Smooth muscle cell of the brain vasculature (primary cell): ENCODE measurements at places on chromosomes 13 and 19.

DNA sequence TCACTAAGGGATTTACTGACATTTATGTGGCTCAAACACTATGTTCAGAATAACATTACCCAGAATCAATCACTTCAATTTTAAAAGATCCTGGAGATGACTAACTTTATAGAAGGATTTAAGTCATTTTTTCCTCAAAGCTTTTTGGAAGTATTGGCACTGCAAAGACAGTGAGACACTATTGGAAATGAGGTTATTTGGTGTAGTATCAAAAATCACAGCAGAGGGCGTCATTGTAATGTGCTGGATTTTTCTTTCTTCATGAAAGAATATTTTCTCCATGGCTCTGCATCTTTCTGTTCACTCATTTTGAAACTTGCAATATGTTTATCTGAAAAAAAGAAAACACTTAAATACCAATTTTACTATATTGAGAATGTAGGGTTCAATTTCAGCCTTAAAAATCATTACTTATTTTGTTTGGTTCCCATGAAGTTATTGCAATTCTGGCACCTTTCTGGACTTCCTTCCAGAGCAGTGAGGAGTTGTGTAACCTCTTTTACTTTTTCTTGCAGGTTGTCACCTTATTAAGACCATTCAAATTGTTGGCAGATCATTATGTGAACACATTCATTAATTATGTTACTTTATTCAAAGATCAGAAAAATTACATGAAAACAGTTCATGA is 3.7 kb upstream of the CSNK1A1L start:
- DNase-seq, result peak; percentile 26

DNA sequence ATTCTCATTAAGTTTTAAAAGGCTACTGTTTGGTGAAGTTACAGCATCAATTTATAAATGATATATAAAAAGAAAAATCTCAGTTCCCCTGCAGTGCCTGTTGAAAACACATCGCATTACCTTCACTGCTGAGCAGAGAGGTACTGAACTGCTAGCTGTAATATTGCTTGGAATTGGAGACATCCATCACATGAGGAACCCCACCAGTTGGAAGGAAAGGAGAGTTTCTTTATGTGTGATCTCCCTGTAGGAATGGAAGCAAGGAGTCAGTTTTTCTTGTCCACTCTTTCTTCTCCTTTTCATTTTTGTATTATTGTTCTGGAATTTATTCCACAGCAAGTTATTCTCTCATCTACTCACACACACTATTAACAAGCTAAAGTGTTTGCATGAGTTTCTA is 1586.0 kb upstream of the PRR20A start:
- no peak for DNase-seq

- no peak for DNase-seq
Observed at GRCh38 chr13:33870046-33870668, 52.2 kb downstream of the RFC3 start.

- DNase-seq, result no peak
Observed at GRCh38 chr19:23470873-23471545, 75.7 kb upstream of the ZNF91 start.

DNA sequence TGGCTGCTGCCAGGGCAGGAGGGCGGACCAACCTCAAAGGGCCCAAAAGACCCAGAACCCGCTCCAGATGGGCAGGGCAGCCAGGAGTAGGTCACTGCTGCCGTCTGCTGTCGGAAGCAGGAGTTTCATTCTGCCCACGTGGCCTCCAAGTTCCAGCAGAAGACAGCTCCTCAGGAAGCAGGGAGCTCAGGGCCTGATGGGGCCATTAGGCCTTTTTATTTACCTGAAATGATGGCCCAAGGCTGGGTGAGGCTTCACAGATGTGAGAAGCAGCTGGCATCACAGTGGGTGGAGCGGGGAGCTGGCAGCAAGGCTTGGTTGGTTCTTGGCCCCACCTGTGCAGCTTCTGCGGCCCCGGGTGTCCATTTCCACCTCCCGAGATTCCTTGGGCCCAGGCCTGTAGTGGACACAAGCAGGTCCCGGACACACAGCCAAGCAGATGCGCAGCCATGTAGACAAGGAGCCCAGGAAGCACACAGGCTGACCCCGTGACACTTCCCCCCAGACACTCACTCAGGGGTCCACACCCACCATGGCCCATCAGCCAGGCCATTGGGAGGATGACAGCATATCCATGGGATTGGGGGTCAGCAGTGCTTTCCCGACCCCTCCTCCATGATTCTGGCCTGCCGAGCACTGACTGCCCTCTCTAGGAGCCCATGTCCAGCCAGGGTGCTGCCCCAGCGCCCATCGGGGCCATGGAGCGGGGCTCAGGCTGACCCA is 26.4 kb downstream of the C13orf46 start:
- no peak for DNase-seq

- DNase-seq, result no peak
Observed at GRCh38 chr19:39438270-39438934, 2.7 kb upstream of the RPS16 start.

- DNase-seq, result no peak
Observed at GRCh38 chr19:29172302-29172701, 40.6 kb downstream of the UQCRFS1 start.

GRCh38 chr19:47615714-47616113 is 6.8 kb downstream of the BICRA start:
- DNase-seq, result no peak

DNA sequence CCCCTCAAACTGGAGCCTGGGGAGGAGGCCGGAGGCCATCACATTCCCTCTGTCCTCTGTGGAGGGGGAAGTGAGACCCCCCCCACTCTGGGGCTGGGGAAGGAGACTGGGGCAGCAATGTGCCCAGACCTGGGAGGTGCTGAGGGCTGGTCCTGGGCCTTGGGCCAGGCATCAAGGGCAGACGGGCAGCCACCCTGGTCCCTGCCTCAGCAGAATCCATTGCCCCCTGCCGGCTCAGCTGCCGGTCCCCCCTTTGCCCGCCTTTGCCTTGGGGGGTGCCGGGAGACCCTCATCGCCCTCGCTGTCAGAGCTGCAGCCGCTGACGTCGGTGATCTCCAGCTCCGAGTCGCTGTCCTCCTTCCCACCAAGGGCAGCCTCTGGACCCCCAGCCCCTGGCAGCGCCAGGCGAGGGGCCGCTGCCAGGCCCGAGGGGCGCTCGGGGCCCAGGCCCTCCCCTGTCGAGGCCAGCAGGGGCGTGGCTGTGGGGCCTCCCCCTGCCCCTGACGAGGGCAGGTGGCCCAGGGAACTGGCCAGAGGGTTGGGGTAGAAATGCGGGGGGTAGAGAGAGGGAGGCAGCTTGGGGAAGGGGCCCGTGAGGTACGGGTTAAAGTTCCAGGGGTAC is 20.1 kb downstream of the ERFL start:
- DNase-seq, result no peak

DNA sequence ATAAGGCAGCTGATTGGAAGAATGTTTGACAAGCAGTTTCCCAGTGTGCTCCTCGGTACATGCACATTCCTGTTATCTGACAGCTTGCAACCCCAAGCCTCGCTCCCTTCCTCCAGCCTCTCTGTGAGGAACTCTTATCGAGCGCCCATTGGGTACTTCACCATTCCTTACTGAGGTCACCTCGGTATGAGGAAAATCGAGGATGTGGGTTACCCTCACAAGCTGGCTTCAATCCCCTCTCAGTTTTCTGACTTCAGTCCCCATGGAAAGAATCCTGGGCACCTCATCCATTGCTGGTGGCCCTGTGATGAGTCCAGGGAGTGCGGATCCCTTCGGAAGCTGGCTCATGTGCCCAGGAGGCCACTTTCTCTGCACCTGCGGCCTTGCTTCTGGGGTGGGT is 17.3 kb downstream of the TEX29 start:
- no peak for DNase-seq

DNA sequence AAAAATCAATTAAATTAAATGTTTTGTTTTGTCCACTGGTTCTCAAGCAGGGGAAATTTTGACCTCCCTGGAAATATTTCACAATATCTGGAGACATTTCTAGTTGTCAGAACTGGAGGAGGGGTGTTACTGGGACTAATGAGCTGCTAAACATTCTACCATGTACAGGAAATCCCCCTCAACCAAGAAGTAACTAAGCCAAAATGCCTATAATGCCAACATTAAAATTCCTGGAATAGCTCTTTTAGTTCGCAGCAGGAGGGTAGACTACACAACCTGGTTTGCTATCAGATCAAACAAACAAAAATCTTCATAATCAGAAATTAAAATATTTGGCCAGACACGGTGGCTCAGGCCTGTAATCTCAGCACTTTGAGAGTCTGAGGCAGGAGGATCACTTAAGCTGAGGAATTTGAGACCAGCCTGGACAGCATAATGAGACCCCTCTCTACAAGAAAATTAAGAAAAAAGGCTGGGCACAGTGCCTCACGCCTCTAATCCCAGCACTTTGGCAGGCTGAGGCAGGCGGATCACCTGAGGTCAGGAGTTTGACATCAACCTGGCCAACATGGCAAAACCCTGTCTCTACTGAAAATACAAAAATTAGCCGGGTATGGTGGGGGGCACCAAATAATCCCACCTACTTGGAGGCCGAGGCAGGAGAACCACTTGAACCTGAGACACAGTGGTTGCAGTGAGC is 13.7 kb upstream of the SMARCA4 start:
- DNase-seq, result no peak

DNA sequence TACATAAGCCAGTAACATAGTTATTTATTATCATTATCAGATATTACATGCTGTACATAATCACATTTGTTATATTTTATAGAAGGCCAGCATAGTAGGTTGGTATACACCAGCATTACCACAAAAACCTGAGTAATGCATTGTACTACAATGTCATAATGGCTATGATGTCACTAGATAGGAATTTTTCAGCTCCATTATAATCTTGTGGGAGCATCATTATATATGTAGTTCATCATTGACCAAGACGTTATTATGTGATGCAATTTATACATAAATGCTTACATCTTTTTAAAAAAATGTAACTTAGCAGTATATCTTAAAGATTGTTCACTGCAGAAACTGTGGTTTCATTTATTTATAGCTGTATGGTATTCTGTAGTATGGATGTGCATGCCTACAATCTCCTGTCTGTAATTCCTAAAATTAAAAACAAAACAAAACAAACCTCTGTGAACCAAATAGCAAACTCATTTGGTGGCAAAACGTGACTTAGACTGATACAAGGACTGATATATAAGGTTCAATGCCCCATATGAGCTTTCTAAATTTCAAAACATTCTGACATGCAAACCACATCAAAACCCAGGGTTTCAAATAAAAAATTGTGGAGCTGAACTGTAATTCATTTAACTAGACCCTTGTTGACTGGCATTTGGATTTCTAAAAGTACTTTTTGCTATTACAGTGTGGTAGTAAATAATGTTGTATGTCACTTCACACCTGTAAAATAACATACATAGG is 250.9 kb downstream of the DLEU7 start:
- DNase-seq, result no peak

- DNase-seq, result no peak
Observed at GRCh38 chr19:10320602-10321416, 5.0 kb upstream of the FDX2 start.

DNA sequence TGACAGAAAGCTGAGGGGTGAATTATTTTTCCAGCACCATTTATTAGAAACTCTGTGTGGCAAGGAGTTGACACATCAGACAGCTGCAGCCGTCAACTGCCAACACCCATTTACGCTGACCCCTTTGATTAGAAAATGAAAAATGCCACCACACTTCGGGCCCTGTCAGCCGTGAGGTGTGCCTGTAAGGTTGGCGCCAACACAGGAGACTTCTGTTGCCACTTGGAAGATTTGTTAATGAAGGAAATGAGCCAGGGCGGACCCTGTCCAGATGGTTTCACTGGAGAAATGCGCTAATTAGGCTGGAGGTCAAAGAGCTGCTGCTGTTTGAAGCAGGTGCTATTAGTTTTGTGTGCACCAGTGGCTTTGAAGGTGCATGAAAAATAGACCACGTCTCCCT is 297.5 kb downstream of the MTUS2 start:
- DNase-seq, result no peak

GRCh38 chr19:34365463-34366401 is 736 bp downstream of the GPI start:
- DNase-seq, result no peak

DNA sequence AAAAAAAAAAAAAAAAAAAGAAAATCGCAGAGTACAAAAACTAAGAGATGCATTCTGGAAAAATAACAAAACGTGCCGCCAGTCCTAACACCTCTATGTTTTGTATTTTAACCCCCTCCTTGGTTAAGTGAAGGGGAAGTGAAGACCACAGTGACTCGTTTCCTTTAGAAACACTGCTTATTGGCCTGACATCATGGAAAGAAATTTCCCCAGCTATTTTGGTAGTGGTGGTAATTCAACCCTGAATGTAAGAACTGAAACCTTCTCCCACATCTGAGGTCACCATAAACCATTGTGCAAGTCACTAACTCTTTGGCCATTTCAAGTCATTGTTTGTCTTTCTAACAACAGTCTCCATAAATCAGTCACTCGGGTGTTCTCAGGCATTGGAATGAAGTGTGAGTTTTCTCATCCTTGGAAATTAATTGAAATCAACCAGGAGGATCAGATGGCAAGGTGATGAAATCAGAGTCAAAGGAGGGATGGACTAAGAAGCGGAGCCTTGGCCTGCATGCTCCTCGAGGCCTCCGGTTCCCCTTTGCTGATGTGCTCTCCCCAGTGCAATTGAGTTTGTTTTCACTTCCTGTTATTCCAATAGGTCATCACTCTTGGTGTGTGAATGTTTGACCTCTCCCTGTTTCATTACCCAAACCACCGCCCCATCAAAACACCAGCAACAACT is 443.9 kb downstream of the FGF9 start:
- no peak for DNase-seq

DNA sequence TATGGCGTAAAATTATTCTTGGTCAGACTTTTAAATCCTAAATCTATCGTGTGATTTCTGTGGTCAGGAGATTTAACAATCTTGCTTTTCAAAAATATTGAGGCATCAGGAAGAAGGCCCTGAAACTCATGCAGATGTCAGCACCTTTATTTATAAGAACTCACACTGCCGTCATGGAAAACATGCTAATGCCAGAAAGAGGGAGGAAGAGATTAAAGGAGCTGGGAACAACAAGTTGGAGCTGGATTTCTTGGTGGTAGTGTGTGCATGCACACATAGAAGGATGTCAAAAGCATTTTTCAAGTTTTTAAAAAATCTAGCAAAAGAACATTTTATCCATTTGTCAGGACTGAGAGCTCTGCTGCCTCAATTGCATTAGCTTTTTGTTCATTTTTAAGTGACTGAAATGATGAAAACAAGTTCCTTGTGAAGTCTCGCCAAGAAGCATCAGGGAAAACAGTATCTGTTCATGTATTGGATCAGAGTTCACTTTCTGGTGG is 342.5 kb downstream of the SPRY2 start:
- no peak for DNase-seq

DNA sequence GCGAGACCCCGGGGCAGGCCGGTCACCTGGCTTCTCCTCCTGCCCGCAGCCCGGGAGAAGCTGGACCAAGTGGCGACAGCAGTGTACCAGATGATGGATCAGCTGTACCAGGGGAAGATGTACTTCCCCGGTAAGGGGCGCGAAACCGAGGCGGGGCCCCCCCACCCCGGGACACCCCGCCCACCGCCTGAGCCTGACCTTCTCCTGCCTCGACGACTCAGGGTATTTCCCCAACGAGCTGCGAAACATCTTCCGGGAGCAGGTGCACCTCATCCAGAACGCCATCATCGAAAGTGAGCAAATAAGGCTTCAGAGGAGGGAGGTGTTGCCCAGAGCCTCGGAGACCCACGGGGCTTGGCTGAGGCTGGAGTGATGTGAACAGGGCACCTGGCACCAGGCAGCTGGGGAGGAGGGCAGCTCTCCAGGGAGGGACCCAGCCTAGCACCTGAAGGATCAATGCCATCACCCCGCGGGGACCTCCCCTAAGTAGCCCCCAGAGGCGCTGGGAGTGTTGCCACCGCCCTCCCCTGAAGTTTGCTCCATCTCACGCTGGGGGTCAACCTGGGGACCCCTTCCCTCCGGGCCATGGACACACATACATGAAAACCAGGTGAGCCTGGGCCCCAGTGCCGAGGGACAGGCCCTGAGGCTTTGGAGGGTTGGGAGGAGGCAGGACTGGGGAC is 629 bp downstream of the IZUMO4 start:
- DNase-seq, result no peak
